ENCODE measurements at places on chromosomes 4 and X. TPM values are rescaled to one million over a fixed set of nuclear protein-coding genes. Genes with fewer than 3 reads are reported as not detected.
A peak's percentile ranks its signal among the peaks of the same experiment; 100 is the strongest.

- DNase-seq, result no peak
These were observed 34.1 kb downstream of the SETD7 start for GRCh38 chr4:139521754-139522401.

DNA sequence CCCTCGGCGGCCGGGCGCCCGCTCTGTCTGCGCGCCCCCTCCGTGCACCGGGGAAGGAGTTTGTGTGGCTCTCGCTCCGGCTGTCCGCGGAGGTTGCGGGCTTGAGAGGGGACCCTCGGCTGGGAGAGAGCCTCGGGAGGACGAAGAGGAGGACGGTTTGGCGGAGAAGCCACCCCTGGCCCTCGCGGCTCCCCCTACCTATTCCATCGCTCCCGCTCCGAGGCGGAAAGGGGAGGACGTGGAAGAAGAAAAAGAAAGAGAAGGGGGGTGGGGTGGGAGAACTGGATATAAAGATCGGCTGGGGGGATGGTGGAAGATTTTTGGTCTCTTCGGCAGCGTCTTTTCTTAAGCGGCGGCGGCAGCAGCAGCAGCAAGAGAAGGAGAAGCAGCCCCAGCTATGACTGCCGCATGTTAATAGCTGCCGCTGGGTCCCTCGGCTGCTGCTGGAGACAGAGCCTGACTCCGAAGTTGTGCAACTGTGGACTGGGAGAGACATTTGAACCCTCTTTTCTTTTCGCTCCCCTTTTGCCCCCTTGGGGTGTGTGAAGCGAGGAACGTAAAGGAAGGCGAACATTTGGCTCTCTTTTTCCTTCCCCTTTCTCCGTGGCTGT, 895 bp downstream of the ADGRL3 start:
- peak; percentile 4 for DNase-seq

GRCh38 chrX:9595174-9595573, 130.3 kb downstream of the TBL1X start:
- DNase-seq, result peak; percentile 21

GRCh38 chrX:100976211-100976610, 6.7 kb downstream of the ARL13A start:
- no peak for DNase-seq

DNA sequence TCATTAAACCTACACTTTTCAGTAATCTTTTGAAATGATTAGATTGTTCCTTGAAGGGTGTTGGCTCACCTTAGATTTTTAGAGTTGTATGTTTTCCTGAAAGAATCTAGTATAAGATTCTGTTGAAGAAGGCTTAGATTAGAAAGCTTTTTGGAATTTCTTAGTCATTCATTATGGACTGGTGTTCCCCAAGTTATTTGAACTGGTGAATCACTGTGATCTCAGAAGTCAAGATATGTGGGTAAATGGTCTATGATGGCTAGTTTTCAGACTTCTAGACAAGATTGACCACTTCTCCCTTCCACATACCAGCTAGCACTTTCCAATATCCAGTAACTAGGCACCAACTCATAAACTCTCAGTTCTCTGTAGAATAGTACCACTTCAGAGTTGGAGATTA, 138.1 kb downstream of the KDM6A start:
- DNase-seq, result no peak

GRCh38 chrX:153513265-153513664, 4.2 kb upstream of the ATP2B3 start:
- no peak for DNase-seq

GRCh38 chr4:76611616-76612207, 176.7 kb downstream of the SHROOM3 start:
- DNase-seq, result no peak

TMEM150C gene
- total RNA-seq, result 0.43 TPM
